ENCODE measurements at places on chromosomes 2 and 18.

GRCh38 chr2:29269765-29270109 is 154.5 kb downstream of the CLIP4 start:
- no peak for DNase-seq

- DNase-seq, result no peak
These were observed 196.4 kb downstream of the HRH4 start for GRCh38 chr18:24656551-24657443.

DNA sequence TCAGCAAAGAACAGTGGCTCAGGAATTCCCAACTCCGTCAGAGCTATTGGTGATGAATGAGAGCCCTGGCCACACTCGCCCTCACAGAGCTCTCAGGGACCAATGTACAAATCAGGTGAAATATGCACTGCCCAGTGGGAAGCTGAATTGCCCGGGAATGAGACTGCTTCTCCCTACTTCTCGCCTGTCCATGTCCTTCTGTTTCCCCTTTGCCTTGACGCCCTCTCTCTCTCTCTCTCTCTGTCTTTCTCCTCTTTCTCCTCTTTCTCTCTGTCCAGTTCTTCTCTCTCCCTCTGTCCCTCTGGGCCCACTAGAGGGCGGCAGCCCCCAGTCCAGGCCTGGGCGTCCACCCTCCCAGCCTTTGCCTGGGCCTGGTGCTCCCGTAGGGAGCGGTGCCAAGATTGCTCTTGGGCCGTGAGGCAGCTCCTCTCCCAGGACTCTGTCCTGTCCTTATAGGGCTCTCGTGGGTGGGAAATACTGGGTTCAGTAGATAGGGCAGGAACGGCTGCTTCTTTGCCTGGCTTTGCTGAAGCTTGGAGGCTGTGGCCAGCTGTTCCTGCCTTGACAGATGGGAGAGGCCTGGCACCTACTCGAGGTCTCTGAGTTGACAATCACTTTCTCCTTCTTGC is 28.4 kb upstream of the PUM2 start:
- peak; percentile 87 for DNase-seq

DNA sequence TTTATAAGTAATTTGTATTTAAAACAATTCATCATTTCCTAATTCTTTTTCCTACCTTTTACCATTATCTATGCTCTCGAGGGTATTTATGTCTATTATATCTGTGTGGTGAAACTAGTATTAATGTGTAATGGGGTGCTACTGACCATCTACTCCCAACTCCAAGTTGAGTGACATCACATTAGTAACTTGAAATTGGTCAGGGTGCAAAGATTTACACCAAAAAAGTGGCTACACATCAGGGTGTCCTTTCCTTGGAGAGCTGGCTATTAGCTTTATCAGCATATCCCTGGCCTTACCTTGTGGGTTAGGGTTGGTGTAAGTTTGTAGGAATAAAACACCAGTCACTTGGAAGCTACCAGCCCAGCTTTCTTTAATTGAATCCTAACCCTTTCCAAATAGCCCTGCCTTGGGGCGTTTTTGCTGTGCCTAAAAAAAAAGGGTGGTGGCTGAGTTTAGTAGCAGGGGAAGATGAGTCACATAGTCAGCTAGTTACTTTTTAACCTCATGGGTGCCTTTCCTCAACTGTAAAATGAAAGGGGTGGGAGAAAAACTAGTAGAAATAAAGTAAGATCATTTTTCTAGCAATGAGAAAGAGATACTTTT is 14.0 kb downstream of the ANXA4 start:
- DNase-seq, result no peak

GRCh38 chr18:13254971-13255927 is 36.7 kb downstream of the LDLRAD4 start:
- no peak for DNase-seq

DNA sequence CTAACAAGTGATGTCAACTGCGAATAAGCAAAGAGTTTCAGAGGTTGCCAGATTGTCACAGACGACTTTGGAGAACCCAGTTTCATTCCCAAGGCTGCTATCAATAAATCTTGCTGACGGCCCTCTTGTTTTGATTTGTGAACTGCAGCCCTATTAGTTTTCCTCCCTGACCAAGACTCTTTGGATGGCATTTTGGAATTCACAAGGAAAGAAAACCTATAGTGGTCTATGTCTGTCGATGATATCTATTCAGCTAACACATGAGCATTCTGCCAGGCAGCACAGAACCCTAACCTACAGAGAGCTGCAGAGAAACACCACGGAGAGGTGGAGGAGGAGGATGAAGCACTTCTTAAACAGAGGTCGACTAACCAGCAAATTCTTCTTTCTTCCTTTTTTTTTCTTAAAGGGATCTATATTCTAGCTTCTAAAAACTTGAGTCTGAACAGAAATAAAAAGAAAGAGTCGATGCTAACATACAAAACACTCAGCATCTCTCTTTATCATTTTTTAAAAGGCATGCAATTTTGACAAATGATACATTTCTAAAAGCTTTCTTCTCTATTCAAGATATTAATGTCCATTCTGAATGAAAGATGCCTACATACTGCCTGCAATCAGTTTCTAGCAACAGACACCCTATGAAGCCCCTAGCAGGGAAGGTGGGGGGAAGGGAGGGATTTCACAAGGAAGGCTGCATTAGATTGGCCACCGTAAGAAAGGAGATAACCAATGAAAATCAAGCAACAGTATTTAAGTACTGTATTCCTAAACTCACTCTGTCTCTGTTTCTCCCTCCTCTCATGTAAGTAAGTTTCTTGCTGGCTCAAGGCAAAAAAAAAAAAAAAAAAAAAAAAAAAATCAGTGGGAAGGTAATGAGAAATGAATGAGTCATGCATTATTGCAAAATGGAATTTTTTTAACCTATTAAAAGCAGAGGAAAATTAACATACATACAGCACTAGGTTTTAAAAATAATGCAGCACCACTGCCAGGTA is 83.0 kb upstream of the CHRNA1 start:
- peak; percentile 35 for DNase-seq

DNA sequence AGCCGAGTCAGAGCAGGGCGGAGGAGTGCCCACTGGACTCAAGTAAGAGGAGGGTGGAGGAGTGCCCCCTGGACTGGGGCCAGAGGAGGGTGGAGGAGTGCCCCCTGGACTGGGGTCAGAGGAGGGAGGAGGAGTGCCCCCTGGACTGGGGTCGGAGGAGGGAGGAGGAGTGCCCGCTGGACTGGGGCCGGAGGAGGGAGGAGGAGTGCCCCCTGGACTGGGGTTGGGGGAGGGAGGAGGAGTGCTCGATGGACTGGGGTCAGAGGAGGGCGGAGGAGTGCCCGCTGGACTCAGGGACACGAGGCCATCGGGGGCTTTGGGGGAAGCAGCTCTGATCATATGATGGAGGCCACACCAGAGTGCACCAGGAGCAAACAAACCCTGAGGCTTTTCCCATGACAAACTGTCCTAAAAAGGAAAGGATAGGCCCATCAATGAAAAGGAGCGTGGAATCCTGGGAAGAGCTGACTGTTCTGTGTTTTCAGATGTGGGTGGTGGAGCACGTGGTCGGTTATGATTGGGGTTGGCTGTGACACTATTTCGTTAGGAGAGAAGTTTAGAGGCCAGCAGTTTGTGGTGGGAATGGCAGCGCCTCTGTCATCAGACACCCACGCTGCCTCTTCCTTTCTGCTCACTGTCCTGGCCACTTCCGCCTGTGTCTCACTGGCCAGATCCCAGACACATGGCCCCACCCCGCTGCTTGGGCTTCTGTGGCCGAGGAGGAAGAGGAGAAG is 24.5 kb upstream of the HPCAL1 start:
- DNase-seq, result peak; percentile 26

DNA sequence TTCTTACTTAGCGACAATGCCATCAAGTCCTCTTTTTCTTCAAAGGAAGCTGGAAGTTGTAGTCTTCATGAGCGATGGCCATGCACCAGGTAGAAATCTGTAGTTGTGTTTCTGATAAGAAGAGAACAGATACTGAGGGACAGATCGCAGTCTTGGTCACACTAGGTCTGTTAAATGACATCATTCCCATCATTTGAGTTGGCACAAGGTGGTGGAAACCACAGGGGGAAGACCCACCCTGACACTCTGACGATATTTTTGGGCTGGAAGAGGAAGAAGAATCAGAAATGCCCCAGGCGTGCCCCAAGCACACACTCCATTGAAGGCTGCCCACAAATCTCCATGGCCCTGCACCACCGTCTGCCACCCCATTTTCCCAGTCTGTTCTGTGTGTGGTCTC is 89.0 kb upstream of the BOD1L2 start:
- no peak for DNase-seq

- no peak for DNase-seq
These were observed 29.2 kb upstream of the STK17B start for GRCh38 chr2:196200557-196200956.

DNA sequence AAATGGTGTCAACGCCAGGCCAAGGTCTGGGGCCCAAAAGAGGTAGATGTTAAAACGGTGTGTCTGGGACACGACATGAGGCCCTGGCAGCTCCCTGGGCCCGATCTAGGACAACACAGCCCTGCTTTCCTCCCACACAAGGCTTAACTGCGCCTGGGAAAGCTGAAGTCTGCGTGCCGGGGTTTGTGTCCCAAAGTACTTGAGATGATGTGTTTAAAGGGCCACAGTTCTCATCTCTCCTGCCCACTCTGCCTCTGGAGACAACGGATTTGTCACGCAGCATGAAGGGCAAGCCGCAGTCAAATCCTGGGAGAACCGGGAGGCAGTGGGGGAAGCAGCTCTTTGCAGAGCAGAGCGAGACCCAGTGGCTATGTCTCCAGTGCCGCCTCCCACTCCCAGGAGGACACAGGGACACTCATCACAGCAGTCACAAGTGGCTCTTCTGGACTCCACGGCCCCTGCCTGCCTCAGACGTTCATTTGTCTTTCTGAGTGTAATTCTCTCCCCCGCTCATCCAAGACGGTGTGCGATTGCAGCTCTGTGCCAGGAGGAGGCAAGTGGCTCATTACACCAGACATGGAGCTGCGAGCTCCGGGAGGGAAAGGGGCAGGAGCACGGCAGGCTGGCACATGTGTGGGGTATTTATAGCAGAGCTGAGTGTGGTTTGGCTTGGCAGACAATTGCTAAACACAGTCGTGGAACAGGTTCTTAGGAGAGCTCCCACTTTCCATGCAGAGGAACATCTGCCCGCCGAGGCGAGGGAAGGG is 57.7 kb upstream of the SEMA4C start:
- peak; percentile 62 for DNase-seq

GRCh38 chr2:23510471-23510870 is 125.5 kb downstream of the KLHL29 start:
- DNase-seq, result no peak

DNA sequence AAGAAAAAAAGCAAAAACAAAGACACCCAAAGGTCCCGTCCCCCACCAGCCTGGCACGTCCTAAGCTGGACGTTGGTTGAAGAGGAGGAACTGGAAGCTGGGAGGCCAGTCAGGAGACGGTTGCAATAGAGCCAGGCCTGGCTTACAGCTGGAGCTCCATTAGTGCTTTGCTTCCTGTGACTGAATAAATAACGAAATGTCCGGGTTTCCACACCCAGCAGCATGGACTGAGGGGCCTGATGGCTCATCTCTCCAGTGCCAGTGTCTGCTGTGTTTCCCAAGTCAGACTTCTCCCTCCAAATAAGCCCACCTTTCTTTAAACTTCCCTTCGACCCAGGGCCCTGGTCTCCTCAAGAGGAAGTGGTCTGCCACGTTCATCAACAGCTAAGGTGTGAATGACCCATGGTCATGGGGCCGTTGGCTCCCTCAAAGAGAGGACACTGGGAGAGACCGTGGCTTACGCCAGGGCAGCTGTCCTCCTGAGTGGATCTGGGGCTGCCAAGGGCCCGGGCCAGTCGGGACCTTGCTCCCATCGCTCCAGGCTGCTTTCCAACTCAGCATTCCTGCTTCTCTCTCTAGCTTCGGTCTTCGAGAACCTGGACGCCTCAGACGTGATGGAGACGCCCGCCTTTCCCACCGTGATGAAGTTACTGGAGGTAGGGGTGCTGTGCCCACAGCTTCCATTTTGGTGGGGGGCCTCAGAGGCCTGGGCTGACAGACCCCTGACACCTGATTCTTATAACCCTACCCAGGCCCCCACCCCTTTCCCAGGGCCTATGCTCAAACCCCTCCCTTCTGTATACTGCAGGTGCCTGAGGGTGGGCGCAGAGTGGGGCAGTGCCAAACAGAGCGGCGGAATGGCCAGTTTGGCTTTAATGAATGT is 44.9 kb downstream of the MYO7B start:
- DNase-seq, result peak; percentile 22

DNA sequence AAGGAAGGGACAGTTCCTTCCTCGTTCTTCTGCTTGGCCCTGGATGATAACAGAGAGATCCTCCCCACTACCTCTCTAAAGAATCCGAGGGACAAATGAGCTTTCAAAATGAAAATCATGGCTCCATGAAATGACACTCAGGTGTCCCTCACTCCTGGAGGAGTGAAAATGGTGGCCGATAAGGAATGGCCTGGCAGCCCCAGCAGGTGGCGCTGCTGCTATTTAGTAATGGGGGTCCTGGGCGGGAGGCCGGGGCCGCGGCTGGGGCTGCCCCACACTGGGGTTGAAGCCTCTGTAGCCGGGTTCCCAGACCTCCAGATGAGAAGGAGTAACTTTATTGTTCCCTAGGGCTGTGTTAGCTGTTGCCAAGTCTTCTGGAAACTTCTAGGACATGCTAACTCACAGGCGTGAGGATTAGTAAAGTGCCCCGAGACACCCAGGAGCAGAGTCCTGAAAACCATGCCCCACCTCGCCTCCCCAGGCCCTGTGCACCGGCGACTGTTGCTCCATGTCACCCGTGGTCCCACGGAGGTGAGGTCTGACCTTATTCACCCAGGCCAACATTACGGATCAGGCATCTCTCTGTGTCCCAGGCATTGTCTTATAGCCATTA is 138.0 kb downstream of the CTIF start:
- peak; percentile 95 for DNase-seq

DNA sequence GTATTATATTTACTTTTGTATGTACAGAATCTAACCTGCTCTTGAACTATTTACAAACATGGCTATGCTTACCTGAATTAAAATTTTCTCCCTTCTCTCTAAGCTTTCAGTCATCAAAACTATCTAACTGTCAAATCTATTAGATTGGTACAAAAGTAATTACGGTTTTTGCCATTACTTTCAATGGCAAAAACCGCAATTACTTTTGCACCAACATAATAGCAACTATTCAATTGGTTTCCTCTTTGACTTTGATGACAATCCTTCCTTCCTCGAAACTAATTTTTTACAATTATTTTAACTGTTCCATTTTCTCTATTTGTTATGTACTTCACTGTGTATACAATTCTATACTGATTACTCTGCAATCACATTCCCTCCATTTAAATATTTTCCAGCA is 1019.4 kb upstream of the CDH2 start:
- DNase-seq, result no peak

DNA sequence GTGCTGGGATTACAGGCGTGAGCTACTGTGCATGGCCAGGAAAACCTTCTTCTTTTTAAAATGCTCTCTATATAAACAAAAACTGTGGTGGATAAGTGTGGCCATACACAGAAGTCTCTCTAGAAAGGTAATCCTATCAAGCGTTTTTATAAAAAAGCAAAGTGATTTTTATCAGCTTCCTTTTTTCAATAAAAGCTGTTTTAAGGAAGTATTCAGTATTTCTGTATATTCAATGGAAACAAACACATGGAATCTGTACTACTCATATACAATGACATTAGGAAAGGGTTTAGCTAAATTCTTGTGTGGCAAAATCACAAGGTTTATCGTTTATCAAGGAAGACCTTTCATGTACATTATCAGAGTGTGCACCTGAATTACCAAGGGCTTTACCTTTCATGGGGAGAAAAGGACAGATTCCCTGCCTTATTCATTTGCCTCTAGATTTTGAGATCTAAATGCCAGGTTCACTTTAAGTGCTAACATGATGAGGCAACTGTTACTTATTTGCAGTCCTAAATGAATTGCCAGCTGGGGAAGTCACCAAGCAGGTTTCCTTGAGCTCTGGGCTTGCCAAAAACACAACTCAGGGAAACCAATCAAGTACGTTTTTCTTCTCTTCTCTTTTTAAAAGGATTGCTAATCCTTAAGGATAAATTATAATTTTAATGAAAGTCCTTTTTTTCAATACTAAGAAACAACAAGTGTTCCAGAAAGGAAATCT is 70.8 kb downstream of the RTN4 start:
- DNase-seq, result no peak
